ENCODE measurements at places on chromosomes 6 and 20.

DNA sequence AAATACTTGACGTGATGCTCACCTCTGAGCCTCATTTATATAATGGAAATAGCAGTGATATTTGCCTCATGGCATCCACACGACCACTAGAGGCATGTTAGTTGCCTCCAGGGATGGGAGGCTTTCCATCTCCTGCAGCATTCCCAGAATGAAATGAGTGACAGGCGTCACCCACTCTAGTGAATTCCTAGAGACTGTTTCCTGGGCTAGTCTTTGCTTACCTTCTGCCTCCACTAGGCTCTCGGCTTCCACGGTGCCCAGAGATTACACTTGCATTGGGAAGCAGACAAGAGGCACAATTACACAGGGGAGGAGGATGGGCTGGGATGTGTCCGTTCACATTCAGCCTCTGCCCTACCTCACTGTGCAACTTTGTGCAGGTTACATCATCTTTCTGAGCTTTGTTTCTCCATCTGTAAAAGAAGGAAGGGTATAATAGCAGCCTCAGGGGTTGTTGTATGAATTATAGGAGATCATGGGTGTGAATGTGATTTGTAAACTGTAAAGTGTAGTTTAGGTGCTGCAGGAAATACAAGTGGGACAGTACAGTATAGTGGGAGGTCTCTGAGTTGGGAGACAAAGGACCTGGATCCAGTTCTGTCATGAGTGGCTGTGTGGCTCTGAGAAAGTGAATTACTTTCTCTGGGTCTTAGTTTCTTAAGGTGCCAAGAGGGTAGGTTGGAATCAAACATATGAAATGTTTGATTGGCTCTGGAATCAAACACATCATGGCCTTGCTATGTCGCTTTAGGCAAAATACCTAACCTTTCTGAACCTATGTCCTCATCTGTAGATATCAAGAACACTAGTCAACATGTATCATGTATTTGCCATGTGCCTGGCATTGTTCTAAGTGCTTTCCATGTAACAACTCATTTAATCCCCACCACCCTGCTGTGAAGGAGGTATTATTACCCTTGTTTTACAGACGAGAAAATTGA lies 3.6 kb upstream of the VSTM2L start:
- DNase-seq = no peak

DNA sequence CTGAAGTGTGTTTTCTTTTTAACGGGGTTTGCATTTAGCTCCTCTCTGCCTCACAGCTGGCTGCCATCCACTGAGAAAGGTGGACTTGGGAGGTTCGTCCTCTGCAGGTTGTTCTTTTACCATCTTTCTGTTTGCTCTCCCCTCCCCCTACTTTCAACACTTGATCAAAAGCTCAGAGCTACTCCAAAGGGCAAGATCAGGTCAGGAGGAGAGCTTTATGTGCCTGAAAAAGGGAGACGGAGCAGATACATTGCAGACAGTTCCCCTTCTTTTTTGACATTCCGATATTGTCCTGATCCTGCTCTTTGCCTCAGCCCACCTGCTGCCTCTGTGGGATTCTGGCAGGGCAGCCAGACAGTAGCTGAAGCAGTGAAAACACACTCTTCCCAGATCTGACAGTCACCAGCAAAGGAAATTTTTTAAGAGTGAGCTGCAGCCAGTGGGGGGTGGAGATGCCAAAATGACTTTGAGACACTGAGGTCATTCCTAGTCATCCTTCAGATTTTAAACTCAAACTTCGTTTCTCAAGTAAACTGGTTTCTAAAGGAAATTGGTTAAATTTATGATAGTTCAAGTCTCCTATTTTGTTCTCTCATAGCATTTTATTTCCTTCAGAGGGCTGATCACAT lies 26.5 kb downstream of the SMLR1 start:
- no peak for DNase-seq

GRCh38 chr6:37584654-37585522 lies 85.2 kb upstream of the CCDC167 start:
- DNase-seq = no peak

- peak; percentile 81 for DNase-seq
Measured at GRCh38 chr6:41939176-41939847, 2.3 kb downstream of the CCND3 start.

DNA sequence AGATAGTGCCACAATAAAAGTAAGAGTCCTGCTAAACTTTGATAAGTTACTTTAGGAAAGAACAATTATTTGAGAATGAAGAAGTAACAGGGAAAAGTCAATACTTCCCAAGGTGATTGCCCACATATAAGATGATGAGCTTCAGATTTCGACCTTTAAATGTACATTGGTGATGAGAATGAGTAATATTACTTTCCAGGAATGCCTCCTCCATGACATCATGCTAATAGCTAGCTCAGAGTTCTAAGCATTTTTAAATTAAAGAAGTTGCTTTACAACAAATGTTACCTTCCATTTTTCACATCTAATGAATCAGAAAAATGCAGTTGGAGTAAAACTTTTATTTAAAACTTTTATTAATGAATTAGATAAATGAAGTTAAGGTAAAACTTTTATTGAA lies 22.5 kb upstream of the OPN5 start:
- no peak for DNase-seq

- no peak for DNase-seq
Measured at GRCh38 chr6:14322841-14323240, 205.3 kb downstream of the CD83 start.

- DNase-seq = peak; percentile 28
Measured at GRCh38 chr6:24935366-24936152, at the start of gene RIPOR2. Gene RIPOR2 (minus strand): TSS chr6:24935960. CDS start chr6:24935898, 62 bp downstream.

DNA sequence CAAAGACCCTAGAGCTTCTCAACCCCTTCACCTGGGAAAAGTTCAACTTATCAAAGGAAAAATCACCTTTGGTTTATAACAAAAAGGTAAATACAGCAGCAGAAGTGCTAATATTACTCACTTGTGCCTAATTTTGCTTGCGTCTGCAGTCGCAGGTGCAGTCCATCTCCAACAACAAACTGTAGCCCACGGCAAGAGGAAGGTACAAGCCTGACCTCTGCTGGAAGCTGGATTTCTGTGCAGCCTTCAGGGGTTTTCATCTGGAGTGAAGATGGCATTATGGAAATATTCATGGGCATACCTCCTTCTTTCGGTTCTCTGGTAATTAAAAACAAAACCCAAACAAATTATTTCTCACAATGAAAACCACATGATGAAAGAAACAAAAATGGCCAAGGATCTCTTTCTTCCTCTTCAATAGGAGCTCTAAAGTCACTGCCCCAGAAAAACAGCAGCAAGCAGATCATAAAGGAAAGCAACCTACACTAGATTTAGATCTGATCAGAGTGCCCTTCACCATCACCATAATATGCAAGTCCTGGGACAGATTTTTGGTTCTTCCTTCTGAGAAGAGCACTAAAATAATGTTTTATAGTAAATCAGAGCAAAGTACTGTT lies 7.8 kb downstream of the UBE3D start:
- peak; percentile 54 for DNase-seq

GRCh38 chr20:2509794-2510193 lies 1.1 kb upstream of the ZNF343 start:
- DNase-seq = peak; percentile 12

DNA sequence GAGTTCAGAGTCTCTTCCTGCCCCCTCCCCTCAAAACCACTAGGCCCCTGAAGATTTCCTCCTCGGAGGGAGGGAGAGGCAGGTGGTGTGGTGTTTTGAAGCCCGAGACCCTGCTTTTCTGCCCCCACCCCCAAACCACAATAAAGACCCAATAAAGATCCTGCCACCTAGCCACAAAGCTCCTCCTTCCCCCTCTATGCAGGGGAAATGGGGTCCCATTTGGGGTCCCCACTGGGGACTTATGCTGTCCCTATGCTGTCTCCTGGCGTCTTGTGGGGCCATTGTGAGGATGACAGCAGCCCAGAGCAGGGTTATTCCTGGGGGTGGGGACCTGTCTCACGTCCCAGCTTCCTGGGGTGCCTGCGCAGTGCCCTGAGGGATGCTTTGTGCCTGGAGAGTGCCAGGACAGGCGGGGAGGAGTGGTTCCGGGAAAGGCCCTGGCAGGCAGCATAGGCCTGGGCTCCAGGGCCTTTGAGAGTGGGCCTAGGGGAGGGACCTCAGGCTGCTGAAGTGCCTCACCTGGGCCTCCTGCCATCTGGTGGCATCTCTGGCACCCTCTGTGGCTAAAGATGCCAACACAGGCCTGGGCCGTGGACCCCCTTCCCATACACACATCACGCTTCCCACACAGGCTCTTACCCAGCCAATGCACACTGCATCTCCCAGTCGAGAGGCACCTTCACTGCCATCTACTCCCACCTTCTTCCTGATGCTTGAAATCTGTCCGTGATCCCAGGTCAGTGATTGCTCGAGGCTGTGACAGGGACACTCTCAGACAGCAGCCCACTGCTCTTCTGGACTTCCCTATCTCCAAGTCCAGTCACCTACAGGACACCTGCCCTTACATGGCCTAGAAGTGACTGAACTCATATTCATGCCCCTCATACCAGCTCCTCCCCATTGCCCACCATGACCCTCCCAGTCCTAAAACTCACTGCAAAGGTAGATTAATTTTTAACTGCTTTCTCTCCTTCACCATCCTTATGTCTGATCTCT lies 7.9 kb upstream of the ARMC12 start:
- peak; percentile 65 for DNase-seq

DNA sequence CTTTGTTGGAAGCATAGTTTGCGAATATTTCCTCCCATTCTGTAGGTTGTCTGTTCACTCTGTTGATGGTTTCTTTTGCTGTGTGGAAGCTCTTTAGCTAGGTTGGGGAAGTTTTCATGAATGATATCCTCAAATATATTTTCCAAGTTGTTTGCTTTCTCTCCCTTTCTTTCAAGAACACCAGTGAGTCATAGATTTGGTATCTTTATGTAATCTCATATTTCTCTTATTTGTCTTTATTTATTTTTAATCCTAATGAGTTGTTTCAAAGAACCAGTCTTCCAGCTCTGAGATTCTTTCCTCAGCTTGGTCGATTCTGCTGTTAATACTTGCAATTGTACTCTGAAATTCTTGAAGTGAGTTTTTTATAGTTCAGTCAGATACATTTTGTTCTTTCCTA lies 628.0 kb upstream of the ID4 start:
- no peak for DNase-seq

GRCh38 chr6:35552285-35552917 lies 39.7 kb upstream of the TULP1 start:
- peak; percentile 66 for DNase-seq

DNA sequence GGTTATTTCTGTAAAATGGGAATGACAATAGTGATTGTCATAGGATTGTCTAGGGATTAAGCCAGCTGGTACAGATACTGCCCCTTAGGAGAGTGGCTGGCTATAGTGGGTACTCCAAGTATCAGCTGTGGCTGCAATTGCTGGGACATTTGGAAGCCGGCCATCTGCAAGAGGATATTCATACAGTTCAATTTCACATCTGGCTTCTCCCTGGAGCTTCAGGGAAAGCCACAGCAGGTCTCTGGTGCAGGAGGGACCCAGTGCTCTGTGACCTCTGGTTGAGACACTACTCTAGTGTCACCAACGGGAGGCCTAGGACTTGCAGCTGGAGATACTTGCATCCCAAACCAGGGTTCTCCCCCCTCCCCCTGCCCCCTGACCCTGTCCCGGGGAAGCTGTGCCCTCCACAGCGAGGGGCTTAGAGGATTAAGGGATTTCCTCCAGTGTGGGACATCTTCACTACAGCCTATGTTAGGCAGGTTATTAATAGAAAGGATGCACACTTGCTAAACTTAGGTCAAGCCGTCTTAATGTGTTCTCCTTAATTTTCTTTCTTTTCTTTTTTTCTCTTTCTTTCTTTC lies 2.7 kb downstream of the SLC2A10 start:
- no peak for DNase-seq

DNA sequence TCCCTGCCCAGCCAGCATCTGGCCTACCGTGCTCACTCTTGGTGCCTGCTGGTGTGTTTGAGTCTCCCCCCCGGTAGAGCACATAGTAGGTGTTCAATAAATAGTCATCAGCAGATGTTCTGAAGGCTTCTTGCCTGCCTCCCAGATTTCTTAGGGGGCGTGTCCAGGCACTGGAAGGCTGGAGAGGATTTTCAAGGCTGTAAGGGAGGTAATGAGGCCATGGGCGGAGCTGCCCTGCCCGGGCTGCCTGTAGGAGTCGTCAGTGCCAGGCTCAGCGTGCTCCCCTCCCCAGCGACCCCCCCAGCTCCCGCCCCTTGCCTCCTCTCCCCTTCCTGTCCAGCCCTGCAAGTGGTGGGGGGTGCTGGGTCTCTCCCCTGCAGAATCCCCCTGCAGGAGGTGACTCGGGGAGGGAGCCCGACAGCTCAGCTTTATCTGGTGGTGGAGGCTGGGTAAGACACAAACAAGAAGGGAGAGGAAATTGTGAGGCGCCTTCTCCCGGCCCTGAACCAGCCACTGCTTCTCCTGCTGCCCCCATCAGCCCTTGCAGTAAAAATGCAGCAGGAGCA lies 55.9 kb downstream of the BCAS4 start:
- DNase-seq = no peak

GRCh38 chr6:82364087-82365015 lies 734 bp downstream of the TPBG start:
- DNase-seq = no peak

DNA sequence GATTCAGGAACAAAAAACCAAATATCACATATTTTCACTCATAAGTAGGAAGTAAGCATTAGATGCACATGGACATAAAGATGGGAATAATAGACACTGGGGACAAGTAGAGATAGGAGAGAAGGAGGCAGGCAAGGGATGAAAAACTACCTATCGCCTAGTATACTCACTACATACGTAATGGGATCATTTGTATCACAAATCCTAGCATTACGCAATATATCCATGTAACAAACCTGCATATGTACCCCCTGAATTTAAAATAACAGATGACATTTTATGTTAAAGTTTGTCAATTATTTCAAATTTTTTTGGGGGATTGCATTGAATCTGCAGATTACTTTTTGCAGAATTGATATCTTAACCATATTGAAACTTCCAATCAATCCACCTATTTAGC lies 660.5 kb upstream of the MAN1A1 start:
- DNase-seq = no peak
